ENCODE measurements at places on chromosomes 7 and 10. TPM values are rescaled to one million over a fixed set of nuclear protein-coding genes. Genes with fewer than 3 reads are reported as not detected.

Gene CDH23
- total RNA-seq: 7.5 TPM

Gene PARP12
- total RNA-seq: 43.5 TPM

Gene GJD4
- total RNA-seq: not detected

Gene BLVRA
- total RNA-seq: 61.0 TPM

Gene PPP1R17
- not detected for total RNA-seq

Gene FRMPD2
- not detected for total RNA-seq

Gene TRIM73
- 2.9 TPM for total RNA-seq

Gene RNF32
- 0.72 TPM for total RNA-seq

DNA sequence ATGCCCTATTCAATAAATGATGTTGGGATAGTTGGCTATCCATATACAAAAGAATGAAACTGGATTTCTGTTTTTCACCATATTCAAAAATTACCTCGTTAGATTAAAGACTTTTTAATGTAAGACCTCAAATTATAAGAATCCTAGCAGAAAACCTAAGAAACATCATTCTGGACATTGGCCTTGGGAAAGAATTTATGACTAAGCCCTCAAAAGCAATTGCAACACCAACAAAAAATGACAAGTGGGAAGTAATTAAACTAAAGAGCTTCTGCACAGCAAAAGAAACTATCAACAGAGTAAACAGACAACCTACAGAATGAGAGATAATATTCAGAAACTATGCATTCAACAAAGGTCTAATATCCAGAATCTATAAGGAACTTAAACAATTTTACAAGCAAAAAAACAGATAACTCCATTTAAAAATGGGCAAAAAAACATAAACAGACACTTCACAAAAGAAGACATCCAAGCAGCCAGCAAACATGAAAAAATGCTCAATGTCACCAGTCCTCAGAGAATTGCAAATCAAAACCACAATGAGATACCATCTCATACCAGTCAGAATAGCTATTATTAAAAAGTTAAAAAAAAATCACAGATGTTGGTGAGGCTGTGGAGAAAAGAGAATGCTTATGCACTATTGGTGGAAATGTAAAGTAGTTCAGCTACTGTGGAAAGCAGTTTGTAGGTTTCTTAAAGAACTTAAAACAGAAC, 309.8 kb downstream of the AHR start:
- DNase-seq: no peak

GRCh38 chr7:46153951-46154787, 233.1 kb upstream of the IGFBP3 start:
- no peak for DNase-seq

DNA sequence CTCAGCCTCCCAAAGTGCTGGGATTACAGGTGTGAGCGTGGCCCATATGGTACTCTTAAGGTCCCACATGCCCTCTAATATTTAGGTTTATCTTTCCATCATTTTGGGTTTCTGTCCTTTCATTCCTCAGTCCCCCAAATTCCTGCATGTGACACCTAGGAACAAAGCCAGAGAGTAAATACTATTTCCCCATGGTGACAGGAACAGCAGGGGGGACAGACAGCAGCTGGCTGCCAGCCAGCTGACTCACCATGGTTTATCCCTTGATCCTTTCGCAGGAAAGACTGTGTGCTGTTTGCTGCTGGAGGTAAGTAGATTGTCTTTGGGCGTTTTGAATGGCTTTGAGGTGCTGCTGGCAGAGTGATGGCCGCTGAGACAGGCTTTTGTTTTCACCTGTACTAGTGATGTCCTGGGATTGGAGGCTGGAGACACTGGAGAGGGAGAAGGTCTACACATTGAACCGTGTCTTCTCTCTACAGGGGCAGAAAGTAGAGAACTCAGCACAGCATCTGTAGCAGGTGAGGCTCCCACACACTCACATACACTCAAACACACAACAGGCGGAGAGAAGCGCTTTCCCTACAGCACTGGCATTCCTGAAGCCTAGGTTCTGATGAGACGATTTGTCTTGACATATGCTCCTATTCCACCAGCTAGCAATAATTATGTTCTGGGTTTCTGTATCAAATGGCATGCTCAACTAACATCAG, 83.7 kb upstream of the EFCAB10 start:
- no peak for DNase-seq

DNA sequence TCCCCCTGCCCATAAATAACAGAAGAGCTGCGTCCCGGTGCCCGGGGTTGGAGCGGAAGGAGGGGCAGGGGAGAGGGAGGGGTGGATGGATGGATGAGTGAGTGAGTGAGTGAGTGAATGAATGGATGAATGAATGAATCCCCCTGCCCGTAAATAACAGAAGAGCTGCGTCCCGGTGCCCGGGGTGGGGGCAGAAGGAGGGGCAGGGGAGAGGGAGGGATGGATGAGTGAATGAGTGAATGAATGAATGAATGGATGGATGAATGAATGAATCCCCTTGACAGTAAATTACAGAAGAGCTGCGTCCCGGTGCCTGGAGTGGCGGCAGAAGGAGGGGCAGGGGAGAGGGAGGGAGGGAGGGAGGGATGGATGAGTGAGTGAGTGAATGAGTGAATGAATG, 7.6 kb upstream of the UNCX start:
- no peak for DNase-seq

DNA sequence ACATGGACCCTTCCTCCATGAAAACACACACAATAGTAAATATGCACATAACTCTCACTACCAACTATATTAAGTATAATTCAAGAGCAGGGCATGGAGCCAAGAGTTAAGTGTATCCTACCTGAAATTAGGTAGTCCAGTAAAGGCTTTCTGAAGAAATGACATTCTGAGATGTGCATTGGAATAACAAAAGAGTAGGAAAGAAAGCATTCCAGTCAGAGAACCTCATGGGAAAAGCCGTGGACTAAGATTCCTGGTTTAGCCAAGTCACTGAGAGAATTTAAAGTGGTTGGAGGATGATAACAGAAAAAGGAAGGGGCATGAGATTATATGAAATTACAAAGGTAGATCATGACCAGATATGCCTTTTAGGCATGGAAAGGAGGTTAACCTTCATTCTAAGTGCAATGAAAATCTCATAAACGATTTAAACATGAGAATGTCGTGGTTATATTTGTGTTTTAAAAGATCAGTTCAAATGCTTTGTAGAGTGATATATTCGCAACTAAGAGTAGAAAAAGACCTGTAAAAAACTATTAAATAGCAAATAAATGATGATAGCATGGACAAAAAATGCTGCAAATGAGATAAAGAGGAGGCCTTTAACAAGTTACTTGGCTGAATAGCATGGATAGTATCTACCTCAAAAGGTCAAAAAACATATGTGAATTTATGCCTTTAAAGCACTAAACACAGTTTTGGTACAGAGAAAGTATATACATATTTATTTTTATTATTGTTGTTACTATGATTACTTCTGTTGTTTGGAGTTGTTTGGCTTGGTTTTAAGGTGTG, 767.4 kb upstream of the GHITM start:
- no peak for DNase-seq

DNA sequence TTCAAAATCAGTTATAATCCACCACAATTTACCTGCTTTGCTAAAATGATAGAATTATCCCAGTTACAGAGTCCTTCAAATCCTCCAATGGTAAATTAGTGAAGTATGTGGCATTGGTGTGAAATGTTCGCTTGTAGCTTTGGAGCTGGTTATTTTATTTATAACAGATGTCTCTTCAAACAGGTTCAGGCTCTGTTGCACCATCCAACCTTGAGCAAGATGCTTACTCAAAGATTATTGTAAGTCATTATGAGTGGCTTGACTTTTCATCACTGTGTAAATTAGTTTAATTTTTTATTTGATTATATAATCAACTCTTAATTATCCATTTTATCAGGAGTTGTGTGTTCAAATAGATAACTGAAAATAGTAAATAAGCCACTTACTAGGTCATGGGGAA, 99.4 kb downstream of the BTRC start:
- DNase-seq: no peak

DNA sequence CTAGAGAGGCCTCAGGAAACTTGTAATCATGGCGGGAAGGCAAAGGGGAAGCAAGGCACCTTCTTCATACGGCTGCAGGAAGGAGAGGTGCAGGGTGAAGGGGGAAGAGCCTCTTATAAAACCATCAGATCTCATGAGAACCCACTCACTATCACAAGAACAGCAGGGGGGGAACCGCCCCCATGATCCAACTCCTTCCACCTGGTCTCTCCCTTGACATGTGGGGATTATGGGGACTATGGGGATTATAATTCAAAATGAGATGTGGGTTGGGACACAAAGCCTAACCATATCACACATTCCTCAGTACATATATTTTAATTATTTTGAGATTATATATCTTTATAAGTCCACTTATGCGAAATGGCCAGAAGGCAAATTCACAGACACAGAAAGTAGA, 8.9 kb downstream of the HK1 start:
- no peak for DNase-seq

GRCh38 chr10:82668221-82668895, 793.4 kb downstream of the NRG3 start:
- no peak for DNase-seq

DNA sequence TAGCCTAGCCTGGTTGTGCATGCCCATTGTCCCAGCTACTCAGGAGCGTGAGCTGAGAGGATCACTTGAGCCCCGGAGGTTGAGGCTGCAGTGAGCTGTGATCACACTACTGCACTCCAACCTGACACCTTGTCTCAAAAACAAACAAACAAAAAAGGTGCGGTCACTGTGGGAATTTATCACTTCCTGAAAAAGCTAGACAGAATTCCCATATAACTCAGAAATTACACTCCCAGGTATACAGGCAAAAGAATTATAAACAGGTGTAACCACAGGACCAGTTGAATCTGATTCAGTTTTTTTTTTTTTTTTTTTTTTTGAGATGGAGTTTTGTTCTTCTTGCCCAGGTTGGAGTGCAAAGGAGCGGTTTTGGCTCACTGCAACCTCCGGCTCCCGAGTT, 3.2 kb upstream of the OGDH start:
- DNase-seq: no peak

- DNase-seq: no peak
Measured at GRCh38 chr7:76394957-76395356, 14.5 kb downstream of the SSC4D start.

- DNase-seq: no peak
Measured at GRCh38 chr10:121326905-121327304, 271.3 kb downstream of the FGFR2 start.

GRCh38 chr7:127822822-127823508, 171.0 kb downstream of the SND1 start:
- DNase-seq: no peak

- DNase-seq: no peak
Measured at GRCh38 chr10:132489704-132490534, 47.7 kb upstream of the INPP5A start.

- peak; percentile 63 for DNase-seq
Measured at GRCh38 chr7:31074403-31075085, 22.4 kb downstream of the ADCYAP1R1 start.

GRCh38 chr10:69629897-69630650, at the start of gene FAM241B:
FAM241B (plus strand) TSS chr10:69630247; CDS start chr10:69631744, 1,497 bp downstream.
- DNase-seq: peak; percentile 91

GRCh38 chr10:131609176-131609575, 291.6 kb upstream of the PPP2R2D start:
- no peak for DNase-seq

GRCh38 chr10:75353183-75353582, 48.4 kb downstream of the ZNF503 start:
- DNase-seq: no peak

DNA sequence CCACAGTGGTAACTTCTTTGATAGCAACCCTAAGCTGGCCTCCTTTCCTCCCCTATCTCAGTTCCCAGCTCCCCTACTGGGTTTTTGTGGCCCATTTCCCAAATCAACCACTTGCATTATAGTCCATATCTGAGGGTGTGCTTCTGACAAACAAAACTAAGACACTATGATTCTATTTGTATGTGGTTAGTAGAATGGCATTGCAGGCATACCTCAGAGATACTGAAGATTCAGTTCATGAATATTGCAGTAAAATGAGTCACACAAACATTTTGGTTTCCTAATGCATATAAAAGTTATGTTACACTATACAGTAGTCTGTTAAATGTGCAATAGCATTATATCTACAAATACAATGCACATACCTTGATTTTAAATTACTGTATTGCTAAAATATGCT, 15.4 kb upstream of the TMEM243 start:
- no peak for DNase-seq

Measured in aorta (tissue), 5 donors.